ENCODE measurements at places on chromosomes 7 and 10.

DNA sequence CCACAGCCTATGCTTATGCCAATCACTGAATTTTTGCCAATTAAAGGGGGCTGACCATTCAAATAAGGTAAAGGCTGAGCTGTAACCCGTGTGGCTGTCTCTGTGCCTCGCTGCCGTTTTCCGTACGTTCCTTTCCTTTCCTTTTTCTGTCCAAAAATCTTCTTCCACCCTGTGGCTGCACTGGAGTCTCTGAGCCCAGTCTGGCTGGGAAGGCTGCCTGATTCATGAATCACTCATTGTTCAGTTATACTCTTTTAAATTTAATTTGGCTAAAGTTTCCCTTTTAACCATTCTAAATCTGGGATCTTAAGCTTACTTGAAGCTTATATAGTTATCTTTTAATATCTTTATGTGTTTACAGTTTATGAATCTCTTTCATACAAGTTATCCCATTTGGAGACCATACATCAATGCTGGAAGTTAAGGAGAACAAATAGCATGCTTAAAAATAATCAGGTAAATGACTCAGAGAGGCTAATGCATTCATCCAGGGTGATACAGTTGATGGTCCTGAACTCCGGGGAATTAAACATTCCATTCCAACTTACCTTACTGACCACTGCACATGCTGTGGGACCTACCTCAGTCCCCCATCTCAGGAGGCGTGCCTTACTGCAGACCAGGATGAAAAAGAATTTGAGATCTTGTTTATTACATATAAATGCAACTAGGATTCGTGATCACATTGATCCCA lies 385.3 kb upstream of the ADARB2 start:
- no peak for DNase-seq

GRCh38 chr7:105979405-105979804 lies 16.3 kb downstream of the CDHR3 start:
- no peak for DNase-seq

DNA sequence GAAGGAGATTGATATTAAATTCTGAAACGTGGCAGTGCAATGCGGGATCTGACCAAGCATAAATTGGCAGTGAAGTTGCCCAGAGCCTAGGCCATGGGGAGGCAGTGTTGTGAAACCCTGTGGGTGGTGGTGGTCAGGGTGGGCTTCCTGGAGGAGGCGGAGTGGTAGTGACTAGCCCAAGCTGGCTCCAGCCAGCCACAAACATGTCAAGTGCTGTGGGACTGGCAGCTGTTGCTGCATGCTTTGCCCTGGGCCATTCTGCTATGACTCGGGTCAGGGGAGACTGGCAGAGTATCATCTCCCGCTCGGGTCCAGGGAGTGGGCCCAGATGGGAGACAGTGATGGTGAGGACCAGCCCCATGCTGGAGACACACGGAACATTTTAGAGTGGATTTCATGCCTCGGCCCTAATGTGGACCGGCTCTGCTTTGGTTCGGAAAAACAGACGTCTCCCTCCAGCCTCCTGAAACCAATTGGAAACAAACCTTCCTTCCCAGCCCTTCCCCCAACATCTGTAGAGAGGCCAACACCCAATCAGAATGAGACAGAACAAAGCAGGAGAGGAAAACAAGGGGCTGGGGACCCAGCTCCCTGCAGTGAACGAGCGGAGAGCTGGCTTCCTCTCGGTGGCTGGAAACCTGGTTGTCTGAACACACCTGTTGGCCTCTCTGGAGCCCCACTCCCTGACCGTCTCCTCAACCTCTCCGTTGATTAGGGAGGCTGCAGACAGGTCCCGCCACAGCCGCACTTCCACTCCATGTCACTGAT lies 58.2 kb downstream of the TMEM270 start:
- no peak for DNase-seq

DNA sequence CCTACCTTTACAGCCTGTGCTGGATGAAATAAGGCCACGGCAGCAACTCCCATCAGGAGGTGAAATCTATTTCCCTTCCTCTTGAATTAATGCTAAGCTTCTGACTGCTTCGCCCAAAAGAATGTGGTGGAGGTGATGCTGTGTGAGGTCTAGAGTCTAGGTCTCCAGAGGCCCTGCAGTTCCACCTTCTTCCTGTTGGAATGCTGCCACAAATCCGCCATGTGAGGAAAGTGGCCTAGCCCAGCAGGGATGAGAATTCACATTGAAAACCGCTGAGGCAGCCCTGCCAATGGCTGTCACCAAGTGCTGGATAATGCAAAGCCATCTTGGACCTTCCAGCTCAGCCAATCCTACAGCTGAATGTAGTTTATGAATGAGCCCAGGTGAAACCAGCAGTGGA lies 28.0 kb downstream of the RHOBTB1 start:
- DNase-seq, result no peak

GRCh38 chr10:32461203-32461602 lies 15.3 kb downstream of the CCDC7 start:
- no peak for DNase-seq

- no peak for DNase-seq
Measured at GRCh38 chr10:131921184-131921583, 20.4 kb downstream of the PPP2R2D start.

GRCh38 chr7:124308384-124308783 lies 275.5 kb upstream of the TMEM229A start:
- no peak for DNase-seq

DNA sequence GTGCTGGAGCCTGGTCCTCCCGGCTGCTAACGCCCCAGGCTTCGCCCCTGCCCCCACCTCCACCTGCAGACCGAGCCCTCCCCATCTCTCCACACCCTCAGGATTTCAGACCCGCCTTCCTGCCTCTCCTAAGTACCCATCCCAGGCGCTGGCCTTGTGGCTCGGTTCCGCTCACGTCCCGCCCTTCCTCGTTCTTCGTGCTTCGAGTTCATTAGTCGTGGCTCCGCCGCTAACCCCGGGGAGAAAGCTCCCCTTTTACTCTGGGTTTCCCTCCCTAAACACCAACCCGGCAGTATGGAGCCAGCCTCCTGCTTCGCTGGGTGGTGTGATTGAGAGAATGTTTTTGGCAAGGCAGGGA lies 11.2 kb downstream of the EMX2 start:
- no peak for DNase-seq

- no peak for DNase-seq
Measured at GRCh38 chr7:151896086-151896485, 19.2 kb upstream of the PRKAG2 start.

GRCh38 chr10:14953424-14954000 lies 384 bp downstream of the DCLRE1C start:
- peak; percentile 79 for DNase-seq

- DNase-seq, result no peak
Measured at GRCh38 chr10:80283119-80283518, 6.3 kb downstream of the MAT1A start.

- peak; percentile 93 for DNase-seq
Measured at GRCh38 chr7:97872025-97872669, at the start of gene ASNS. Gene ASNS (minus strand): TSS chr7:97872408. CDS start chr7:97869156, 3,252 bp downstream.

DNA sequence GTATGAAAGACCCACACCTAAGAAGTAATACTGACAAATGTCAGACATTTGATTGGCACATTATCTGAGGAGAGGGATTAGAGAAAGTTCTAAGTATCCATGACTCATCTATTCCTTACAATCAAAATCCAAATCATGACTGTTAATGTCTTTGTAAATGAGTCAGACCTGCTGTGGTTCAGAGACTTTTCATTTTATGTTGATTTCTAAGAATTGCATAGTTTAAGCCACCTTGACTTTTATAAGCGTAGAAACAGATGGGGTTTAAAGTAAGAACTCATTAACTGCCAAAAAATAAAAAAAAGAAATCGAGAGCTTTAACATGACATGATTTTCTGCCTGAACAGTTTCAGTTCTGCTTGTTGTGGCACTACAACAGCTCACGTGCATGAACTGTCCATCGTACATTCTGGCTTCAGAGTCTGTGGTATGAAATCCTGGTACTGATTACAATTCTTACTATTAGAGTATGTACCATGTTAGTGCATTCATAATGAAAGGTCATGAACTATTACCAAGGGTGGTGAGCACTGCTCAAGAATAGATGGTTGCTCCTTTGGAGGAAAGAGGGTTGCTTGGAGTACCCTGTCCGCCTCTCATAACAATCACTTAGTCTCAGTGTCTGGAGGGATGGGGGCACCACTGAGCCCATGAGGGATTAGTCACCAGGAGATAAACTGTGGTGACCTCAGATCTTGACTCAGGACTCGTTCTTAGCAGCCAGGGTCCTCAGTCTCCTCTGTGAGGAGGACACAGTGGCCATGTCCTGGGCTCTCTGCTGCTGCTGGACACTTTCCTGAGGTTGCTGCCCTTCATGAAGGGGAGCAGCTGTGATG lies 42.2 kb downstream of the ACSM6 start:
- DNase-seq, result no peak

DNA sequence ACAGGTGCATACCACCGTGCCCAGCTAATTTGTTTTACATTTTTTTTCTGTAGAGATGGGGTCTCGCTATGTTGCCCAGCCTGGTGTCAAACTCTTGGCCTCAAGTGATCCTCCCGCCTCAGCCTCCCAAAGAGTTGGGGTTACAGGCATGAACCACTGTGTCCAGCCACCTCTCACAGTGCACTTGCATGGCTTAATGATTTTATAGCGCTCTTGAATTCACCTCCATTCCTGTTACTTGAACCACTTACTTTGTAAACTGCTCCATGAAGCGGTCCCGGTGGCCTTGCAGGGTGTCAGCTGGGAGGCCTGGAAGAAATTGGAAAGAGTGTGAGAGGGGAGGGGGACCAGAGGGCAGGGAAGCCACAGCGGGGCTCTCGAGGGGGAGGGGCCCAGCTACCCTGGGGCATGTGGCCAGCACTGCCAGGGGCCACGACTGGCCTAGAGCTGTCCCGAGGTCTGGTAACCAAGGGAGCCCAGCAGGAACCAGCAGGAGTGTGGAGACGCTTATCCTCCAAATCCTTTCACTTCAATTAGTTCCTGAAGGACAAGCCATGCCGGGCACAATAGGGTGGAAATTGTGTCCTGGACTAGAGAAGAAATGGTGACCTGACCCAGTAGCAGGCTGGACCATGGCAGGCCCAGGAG lies 76.0 kb downstream of the SPDYE5 start:
- no peak for DNase-seq

DNA sequence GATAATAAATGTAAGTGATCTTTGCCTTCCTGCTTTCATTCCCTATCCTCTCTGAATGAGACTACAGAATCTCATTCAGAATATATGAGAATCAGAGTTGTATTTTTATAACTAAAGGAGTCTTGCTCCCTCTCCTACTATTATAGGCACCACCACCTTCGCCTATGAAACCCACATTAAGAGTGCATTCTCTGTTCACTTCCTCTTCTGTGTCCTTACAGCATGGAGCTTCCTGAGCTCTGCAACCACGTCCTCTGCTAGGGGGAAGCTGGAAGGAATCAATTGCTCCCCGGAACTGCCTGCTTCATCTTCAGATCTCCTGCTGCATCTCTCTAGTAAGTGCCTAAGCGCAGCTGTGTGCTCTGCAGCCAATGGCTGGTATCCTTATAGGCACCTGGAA lies 820.7 kb downstream of the GRID1 start:
- no peak for DNase-seq

DNA sequence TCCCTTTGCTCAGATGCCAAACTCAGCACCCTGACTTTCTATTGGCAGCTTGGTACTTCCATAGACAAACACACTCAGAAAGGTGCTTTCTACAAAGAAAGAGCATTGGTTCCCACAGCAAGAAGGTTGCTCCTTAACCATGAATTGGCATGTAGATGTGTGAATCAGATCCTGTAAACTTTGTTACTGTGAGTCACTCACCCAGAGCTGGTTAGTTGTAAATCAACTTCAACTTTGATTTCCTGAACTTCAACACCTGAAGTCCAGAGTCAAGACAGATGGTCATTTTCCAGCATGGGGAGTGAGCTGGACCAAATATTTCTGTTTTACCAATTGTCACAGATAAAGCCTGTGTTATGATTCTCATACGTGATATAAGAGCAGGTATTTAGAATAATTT lies 797.2 kb downstream of the TNS3 start:
- DNase-seq, result no peak

DNA sequence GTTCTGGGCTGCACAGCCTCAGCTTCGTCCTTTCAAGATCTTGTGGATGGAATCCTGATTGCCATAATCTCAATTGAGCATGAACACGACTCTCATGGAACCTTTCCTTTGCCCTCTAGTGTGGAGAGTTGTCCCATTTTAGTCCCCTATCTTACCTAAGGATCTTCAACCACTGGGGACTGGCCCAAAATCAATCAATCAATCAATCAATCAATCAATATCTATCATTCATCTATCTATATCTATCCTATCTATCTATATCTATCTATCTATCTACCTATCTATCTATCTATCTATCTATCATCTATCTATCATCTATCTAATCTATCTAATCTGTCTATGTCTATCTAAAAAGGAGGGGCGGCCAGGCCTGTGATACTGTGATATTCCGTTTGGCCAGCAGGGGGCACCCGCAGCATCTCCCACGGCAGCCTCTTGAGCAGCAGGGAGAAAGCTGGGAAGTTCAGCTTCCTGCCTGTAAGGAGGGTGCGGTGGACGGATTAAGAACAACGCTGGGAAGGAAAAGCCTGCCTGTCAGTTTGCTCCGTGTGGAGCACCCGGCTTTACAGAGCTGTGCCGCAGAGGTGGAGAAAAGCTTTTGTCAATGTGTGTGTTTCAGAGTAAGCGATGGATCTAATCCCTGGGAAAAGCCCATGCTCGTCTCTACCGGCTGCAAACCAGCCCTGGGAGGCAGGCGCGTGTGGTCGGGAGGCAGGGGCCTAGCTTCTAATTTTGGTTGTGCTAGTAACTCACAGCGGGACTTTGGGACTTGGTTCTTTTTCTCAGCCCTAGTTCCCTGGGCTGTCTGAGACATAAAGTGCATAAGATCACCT lies 124.9 kb downstream of the SH2D4B start:
- peak; percentile 91 for DNase-seq

DNA sequence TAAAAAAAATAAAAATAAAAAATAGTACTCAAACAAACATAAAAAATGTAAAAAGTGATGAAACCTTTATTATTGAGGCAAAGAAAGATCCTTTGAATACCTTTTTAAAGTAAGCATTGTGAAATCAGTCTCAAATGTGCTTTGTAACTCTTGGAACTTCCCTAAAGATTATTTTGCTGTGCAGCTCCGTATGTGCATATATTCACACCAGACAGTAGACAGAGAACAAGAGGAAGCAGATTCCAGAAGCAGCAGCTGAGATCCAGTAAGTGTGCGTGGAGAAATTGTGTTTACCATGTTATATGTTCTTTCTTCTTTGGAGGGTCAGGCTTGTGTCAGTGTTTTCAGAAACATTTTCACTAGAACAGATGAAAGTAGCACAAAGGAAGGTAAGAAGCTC lies 324.9 kb downstream of the AGMO start:
- no peak for DNase-seq

- DNase-seq, result no peak
Measured at GRCh38 chr7:97145068-97145467, 27.6 kb downstream of the SDHAF3 start.

GRCh38 chr10:110714356-110714755 lies 70.2 kb downstream of the RBM20 start:
- no peak for DNase-seq

- no peak for DNase-seq
Measured at GRCh38 chr7:101818287-101819071, 1.1 kb downstream of the CUX1 start.

GRCh38 chr10:80504897-80505465 lies 32.7 kb upstream of the SH2D4B start:
- DNase-seq, result no peak

- DNase-seq, result no peak
Measured at GRCh38 chr7:83672157-83672556, 23.2 kb upstream of the SEMA3E start.

Data from femur (tissue), 1 donor.